GM03348 (cell line): ENCODE measurements at places on chromosomes 13 and 19.

DNA sequence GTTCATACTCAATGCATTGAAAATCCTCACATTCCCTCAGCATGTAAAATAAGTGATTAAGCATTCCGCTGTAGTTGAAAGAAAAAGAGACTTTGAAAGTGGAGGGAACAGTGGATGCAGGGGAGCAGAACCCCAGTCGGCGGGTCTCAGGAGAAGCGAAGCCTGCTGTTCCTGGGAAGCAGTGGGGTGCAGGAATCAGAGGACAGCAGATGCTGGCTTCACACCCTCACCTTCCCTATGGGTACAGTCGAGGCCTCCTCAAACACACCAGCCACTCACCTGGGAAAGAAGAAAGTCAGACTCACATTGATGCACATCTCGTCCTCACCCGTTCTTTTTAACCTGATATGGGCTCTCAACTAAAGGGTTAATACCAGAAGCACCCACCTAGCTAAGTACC is 38.2 kb downstream of the COL4A2 start:
- DNase-seq: no peak

- no peak for DNase-seq
Measured at GRCh38 chr13:24632382-24633121, 47.7 kb upstream of the ATP12A start.

DNA sequence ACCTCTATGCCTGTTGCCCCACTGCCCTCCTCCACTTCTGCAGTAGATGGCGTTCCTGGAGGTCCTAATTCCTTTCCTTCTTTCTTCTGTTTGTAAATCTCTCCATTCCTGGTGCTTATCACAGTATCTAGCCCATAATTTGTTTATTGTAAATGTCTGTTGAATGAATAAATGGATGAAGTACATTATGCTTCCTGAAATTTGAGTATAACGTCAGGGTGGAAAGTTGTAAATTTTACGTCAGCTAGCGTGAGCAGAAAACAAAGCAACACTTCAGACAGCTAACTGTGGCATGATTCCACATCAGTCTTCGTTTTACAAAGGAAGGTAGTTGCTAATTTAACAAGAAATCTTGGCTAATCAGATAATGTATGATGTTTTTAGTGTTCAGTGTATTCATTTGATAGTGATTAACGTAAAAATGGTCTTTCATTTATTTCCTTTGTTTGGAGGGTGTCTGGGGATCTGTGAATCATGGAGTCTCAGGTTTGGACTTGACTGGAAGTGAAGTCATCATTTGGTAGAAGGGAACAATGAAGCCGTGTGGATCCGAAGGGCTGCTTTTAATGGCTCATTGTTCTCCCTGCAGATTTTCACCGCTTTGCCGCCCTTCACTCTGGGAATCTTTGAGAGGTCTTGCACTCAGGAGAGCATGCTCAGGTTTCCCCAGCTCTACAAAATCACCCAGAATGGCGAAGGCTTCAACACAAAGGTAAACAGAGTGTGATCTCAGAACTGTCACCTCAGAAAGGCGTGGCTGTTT is 215.1 kb downstream of the SHISA2 start:
- DNase-seq: no peak

DNA sequence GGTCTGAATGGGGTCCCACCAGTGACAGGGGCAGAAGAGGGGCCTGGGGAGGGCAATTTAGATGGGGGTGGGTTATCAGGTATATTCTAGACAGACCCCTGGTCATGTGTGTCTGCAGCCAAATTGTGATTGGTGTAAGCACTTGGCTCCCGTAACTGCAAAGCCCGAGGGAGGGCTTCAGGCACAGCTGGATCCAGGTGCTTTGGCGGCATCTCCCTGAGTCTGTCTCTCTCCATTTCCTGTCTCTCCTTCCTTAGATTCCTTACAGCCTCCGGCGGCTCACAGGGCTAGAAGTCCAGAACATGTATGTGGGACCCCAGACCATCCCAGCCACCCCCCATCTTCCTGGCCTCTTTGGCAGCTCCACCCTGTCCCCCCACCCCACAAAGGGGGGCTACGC is 31.4 kb downstream of the DHX34 start:
- no peak for DNase-seq

DNA sequence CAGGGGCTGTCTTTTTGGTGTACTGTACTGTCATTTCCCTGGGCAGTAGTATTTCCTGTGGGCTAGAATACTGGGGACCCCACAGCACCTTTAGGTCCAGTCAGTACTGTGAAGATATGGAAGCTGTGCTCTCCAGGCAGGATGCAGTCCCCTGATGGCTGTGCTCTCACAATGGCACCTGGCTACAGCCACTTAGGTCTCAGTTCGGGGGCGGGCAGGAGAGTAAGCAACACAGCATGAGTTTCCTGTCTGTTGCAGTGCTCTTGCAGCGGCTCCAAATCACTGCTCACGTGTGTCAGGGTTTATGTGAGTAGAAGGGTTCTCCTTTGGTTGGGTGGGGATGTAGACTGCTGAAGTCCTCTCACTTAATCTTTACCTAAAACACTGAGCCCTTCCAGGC is 810.4 kb downstream of the DACH1 start:
- no peak for DNase-seq

- DNase-seq: no peak
Measured at GRCh38 chr19:17931532-17932191, 1.2 kb upstream of the CCDC124 start.

GRCh38 chr13:90453342-90453741 is 894.1 kb upstream of the MIR17HG start:
- DNase-seq: no peak

DNA sequence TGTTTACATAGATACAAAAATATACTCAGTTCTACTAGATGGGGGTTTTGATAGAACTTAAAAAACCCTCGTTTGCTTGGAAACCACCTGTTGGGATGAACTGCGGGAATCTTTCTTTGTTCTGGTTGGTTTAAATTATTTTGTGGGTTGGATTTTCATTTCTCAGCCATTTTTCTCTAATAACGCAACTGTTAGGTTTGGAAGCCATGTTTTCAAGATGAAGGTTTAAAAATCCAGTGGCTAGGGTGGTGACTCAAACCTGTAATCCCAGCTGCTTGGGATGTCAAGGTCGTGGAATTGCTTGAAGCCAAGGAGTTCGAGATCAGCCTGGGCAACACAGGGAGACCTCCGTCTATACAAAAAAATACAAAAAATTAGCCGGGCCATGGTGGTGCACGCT is 1.6 kb downstream of the URI1 start:
- DNase-seq: no peak
